Naive thymus-derived CD4-positive, alpha-beta T cell (primary cell): ENCODE measurements at places on chromosomes 7 and 10. TPM values are rescaled to one million over a fixed set of nuclear protein-coding genes. Genes with fewer than 3 reads are reported as not detected.

DNA sequence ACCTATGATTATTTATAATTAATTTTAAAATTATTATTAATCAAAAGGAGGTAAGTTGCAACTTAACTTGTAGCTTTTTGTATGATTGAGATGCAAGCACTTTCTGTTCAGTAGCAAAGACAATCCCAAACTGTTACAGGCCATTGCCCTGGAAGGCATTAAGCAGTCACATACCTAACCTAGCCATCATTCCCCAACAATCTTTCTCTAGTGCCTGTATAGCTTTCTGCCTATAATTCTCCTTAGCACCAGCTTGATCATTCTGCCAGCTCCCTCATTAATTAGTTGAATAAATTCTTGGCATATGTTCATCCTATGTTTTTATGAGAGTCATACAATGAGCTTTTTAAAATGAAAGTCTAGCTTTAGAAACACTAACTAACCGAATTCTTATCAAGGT lies 178.9 kb upstream of the TMEM106B start:
- H3K27me3 ChIP-seq = no peaks in the 10 kb centered on the region
- H3K4me1 ChIP-seq = no peaks in the 10 kb centered on the region
- no peak overlapping the region for H3K4me3 ChIP-seq
- H3K36me3 ChIP-seq = no peaks in the 10 kb centered on the region
- no peak overlapping the region for H3K27ac ChIP-seq

AGBL3 gene
- total RNA-seq = 2.1 and 3.1 TPM in 2 replicates

- DNase-seq = no peak
- H3K36me3 ChIP-seq = no peaks in the 10 kb centered on the region
- H3K27ac ChIP-seq = no peak overlapping the region
- no peaks in the 10 kb centered on the region for H3K27me3 ChIP-seq
- peaks cover 15% of the 10 kb centered on the region for H3K4me1 ChIP-seq
- no peak overlapping the region for H3K4me3 ChIP-seq
Observed at GRCh38 chr10:133385214-133385613, 6.2 kb downstream of the PAOX start.

- H3K4me1 ChIP-seq = no peaks in the 10 kb centered on the region
- no peak overlapping the region for H3K27ac ChIP-seq
Observed at GRCh38 chr7:50805447-50806125, 22.9 kb upstream of the GRB10 start.
